ENCODE measurements at places on chromosomes 1 and 21.

GRCh38 chr1:26287033-26287711 lies 7.3 kb downstream of the SH3BGRL3 start:
- DNase-seq = no peak

DNA sequence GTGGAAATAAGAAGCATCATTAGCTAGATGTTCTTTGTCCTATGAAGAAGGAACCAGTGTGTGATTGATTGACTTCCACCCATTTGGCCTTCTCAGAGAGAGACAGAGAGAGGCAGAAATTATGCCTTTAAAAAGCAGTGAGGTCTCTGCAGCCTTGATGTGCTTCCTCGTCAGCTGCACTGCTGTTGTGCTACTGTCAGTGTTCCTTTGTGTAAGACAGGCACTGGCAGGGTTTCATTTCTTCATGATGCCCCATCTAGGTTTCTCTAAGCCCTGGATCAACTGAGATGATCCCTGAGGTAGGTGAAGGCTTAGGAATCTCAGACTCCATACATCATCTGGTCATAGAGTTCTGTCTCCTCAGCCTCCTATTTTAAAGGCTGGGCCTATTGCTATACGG lies 34.9 kb downstream of the GPR3 start:
- no peak for DNase-seq

- DNase-seq = no peak
These were observed 10.6 kb upstream of the RRP15 start for GRCh38 chr1:218274511-218274910.

DNA sequence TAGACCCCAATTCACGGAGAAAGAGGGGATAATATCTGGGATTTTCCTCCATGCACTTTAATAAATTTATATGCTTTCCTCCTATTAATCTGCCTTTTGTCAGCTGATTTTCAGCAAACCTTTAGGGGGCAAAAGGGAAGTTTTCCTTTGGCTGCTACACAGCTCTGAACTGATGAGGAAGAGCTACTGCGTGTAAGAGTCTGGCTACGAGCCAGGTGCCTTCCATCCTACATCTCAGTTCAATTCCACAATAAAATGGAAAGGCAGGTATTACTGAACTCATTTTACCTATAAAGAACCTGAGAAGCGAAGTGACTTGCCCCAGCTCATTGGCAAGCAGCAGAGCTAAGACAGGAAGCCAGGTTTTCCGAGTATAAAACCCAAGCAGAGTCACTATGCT lies 28.3 kb upstream of the ZNF326 start:
- DNase-seq = no peak

- DNase-seq = no peak
These were observed 200.9 kb downstream of the LTN1 start for GRCh38 chr21:28791595-28792282.

GRCh38 chr1:246281639-246282038 lies 225.4 kb downstream of the SMYD3 start:
- DNase-seq = no peak

- no peak for DNase-seq
These were observed 43.4 kb downstream of the ROR1 start for GRCh38 chr1:63817152-63817667.

Measured in astrocyte of the cerebellum (primary cell).